ENCODE measurements at places on chromosomes 16 and 17.

DNA sequence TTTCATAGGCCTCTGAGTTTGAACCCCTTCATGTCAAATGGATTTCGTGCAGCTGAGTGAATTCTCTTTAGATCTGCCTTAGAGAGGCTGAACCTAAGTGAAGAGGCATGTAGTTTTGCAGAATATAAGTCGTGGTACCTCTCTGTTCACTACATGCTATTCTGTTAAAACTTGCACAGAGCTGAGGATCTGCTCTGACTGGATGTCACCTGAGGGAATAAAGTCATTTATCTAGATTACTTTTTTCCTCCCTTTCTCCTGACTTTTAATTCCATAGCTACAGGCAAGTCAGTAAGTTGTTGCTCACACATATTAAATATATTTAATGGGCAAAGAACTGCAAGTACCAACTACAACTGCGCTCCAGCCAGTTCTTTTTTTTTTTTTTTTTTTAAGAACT is 64.7 kb downstream of the WNT3 start:
- DNase-seq = no peak

GRCh38 chr17:79777894-79778503 is at the start of gene CBX2:
TSS of gene CBX2 (plus strand) at chr17:79778148. CDS start at chr17:79778236, 88 bp downstream.
- DNase-seq = peak; percentile 68

DNA sequence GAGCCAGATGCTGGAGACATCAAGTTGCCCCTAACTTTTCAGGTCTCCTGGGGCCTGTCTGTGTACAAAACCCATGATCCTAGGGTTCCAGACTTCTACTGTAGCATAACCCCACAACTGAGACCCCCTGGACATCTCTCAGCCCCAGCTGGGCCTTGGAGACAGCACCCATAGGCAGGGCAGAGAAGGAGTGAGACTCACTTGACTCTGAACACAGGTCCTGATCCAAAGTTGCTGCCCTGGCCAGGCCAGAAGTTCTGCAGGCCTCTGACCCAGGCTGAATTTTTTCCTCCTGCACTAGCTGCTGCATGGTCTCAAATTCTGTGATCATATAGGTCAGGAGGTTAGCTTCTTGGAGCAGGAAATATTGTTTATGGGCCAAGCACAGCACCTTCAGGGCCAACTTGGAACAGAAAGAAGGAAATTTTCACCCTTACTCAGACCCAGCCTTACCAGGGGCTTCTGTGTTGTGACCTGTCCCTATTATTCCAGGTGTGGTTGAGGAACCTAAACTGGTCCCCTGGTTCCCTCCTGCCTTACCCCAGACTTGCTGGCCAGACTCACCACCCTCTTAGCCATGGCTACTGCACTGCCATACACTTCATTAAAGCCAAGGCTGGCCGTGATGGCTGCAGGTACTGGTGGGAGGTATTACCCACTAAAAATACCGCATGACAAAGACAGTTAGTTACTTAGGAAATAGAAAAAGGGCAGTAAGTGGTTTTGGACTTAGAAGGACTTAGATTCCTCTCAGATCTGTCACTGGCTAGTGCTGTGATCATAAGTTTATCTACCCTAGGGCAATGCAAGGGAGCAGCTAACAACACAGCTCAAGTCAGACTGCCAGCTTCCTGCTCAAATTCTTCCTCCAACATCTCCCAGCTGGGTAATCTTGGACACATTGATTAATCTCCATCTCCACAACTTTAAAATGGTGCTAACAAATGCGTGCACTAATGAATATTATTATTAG is 2180.1 kb downstream of the TP53TG3F start:
- DNase-seq = no peak

- DNase-seq = no peak
Measured at GRCh38 chr17:74219576-74220133, 6.3 kb downstream of the TTYH2 start.

GRCh38 chr17:39134878-39135277 is 16.6 kb downstream of the PLXDC1 start:
- DNase-seq = no peak
